Activated naive CD8-positive, alpha-beta T cell treated with anti-CD3 and anti-CD28 coated beads, Interleukin-2, amount 50 U/mL, for 24 hours (primary cell): ENCODE measurements at places on chromosomes 3 and 15.

GRCh38 chr3:117510396-117510795 lies 800.8 kb downstream of the TUSC7 start:
- H3K4me1 ChIP-seq = no peaks in the 10 kb centered on the region
- H3K27ac ChIP-seq = no peak overlapping the region
- no peaks in the 10 kb centered on the region for H3K36me3 ChIP-seq
- no peaks in the 10 kb centered on the region for H3K27me3 ChIP-seq
- DNase-seq = no peak

- H3K4me1 ChIP-seq = no peaks in the 10 kb centered on the region
- no peaks in the 10 kb centered on the region for H3K27me3 ChIP-seq
- H3K4me3 ChIP-seq = no peak overlapping the region
Observed at GRCh38 chr15:100049936-100050876, 291.6 kb downstream of the ADAMTS17 start.

GRCh38 chr15:75835990-75836958 lies 7.0 kb upstream of the UBE2Q2 start:
- H3K27ac ChIP-seq = no peak overlapping the region
- no peaks in the 10 kb centered on the region for H3K27me3 ChIP-seq
- DNase-seq = no peak
- no peak overlapping the region for H3K4me3 ChIP-seq

- H3K27me3 ChIP-seq = no peaks in the 10 kb centered on the region
- peaks cover 27% of the 10 kb centered on the region for H3K36me3 ChIP-seq
- no peak for DNase-seq
- H3K4me3 ChIP-seq = peak overlapping the region; percentile 13
- H3K27ac ChIP-seq = peak overlapping the region; percentile 83
Observed at GRCh38 chr3:63976161-63976871, 47.0 kb downstream of the PSMD6 start.

DNA sequence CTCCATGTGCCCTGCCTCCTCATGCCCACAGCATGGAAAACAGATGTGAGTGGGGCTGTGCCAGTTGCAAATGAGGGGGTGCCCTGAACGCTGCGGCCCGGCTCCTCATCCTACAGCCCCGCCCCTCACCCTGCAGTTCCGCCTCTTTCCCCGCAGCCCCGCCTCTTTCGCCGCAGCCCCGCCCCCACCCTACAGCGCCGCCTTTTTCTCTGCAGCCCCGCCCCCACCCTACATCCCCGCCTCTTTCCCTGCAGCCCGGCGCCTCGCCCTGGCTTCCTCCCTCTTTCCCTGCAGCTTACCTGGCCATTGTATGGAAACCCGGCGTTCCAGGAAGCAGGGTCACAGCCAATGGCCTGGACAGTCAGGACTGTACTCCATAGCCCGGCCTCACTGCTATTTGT lies 284.9 kb downstream of the TLE3 start:
- no peak overlapping the region for H3K27ac ChIP-seq
- peaks cover 15% of the 10 kb centered on the region for H3K4me1 ChIP-seq
- no peaks in the 10 kb centered on the region for H3K36me3 ChIP-seq
- no peak for DNase-seq
- no peak overlapping the region for H3K4me3 ChIP-seq

- DNase-seq = no peak
- no peaks in the 10 kb centered on the region for H3K4me1 ChIP-seq
- H3K27me3 ChIP-seq = peaks cover 13% of the 10 kb centered on the region
- no peaks in the 10 kb centered on the region for H3K36me3 ChIP-seq
Observed at GRCh38 chr15:91128016-91128415, 28.0 kb downstream of the SV2B start.

GRCh38 chr3:164352991-164353390 lies 725.3 kb downstream of the SI start:
- H3K4me3 ChIP-seq = no peak overlapping the region
- H3K36me3 ChIP-seq = no peaks in the 10 kb centered on the region
- H3K27me3 ChIP-seq = no peaks in the 10 kb centered on the region
- H3K27ac ChIP-seq = no peak overlapping the region
